ENCODE measurements at places on chromosomes 6 and 20. TPM values are rescaled to one million over a fixed set of nuclear protein-coding genes. Genes with fewer than 3 reads are reported as not detected.

DNA sequence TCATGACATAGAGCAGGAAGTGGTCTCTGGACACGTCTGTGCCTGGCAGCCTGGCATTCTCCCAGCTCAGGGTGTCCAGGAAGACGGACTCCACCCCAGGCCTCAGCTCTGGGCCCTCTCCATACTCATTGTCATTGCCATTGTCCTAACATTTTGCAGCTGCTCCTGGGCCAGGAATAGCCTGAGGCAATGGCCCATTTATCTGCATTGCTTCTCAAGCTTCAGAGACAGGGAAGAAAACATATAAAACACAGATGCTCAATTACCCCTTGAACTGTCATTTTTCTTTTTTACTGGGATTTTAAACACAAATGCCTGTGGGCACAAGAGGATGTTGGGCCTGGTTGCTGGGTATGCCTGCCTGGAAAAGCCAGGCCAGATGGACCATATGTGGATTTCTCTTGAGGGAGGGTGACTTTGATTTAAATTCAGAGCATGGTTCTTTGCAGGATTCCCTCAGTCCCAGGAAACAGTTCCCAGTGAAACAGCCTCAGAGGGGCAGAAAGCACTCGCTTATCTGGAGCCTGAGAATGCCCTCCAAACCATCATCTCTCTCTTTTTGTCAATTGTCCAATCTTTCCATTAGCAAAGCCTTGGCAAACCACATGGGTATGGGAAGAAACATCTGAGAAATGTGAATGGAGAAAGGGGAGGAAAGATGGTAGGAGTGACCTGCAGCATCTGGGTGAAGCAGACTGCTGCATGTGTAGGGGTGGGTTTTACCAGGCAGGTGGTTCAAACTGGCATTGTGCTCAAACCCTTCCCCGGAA, 17.9 kb downstream of the LAMP5 start:
- no peak for DNase-seq

- DNase-seq = no peak
These were observed 5.6 kb upstream of the STX16 start for GRCh38 chr20:58645412-58645968.

DNA sequence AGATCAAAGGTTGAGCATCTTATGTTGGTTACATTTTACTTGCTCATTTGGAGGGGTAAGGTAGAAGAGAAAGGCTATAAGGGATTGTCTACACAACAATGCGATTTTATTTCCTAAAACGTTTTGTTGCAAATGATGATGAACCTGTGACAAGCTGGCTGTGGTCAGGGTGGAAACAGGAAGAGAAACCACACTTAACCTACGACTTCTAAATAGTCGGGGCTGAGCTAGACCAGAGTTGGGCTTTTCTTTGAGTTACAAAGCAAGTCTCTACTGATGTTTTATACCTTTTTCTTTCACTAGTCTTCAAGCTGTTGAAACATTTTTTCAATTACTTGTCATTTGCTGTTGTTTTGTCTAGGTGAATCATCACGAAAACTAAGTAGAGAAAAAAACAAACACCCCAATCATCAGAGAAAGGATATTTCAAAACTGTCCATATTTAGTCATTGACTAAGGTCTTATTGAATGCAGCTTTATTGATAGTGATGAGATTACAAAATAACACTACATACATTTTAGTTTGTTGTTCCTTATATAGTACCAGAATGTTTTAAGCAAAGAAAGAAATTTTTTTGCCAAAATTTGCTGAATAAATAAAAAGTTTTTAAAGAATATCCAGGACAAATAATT, 18.0 kb downstream of the KLHL31 start:
- DNase-seq = no peak

DNA sequence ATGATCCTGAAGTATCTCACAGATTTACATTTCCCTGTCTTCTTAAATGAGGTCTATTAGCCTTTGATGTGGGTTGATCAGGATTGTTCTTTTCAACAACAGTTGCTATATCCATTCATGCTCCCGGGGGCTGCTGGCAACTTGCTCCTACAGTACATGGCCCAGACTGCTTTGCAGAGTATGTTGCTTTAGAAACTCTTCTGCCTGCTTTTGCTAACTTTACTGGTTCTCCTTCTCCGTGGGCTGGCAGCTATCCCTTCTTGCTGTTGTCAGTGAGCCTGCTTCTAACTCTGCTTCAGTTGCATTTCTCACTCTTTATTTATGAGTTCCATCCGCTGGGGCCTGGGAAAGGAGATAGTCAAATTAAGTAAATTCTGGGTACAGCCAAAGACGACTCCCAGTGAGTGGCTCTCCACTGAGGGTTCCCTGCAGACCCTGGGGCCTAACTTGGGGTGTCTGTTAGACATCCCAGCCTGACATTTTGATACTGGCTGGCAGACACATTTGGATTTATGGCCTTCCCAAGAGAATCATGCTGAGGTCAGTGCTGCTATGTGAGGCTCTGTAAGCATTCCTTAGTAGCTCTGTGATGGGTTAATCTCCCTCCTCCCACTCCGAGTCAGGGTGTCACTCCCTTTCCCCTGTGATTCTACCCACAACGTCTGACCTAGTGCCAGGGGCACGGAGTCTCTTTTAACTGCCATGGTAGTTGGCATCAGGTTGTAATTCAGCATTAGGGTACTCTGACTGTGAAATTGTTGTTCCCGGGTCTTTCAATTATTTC, 73.6 kb downstream of the SLX4IP start:
- DNase-seq = no peak

DNA sequence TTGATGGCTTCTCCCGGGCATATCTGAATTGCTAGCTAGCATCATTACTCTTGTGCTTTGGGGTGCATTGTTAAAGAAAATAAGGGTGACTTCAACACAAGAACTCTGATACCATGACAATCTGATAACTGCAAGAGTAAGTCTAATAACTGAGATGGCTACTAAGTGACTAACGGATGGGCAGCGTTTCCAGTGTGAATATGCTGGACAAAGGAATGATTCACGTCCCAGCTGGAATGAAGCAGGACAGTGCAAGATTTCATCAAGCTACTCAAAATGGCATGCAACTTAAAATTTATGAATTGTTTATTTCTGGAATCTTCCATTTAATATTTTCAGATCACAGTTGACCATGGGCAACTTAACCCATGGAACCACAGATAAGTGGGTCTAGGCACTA, 31.7 kb downstream of the MOXD1 start:
- no peak for DNase-seq

DNA sequence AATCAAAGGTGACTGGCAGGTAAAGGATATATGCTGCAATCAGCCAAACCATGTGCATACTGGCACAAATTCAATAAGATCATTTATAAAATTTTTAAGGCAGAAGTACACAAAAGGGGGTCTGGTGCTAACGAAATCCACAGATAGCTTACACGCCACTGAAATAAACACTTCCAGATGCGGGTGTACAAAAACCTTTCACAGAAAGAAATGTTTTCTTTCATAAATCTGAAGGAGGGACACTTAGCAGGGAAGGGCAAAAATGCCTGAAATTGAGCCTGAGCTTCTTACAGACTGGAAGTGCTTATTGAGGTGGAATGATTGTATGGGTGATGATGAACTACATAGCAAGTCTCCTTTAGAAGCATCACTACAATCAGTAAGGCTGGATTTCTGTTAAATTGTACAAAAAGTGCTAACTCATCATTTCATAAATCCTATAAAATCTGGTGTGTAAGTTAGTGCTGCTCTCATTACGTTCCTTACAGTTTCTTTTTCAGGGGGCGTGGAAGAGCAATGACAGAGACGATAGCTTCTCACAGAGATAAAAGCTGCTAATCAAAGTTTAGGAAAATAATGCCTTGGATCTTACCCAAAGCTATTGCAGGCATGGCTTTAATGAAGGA, 409.3 kb upstream of the RUNX2 start:
- DNase-seq = no peak

DNA sequence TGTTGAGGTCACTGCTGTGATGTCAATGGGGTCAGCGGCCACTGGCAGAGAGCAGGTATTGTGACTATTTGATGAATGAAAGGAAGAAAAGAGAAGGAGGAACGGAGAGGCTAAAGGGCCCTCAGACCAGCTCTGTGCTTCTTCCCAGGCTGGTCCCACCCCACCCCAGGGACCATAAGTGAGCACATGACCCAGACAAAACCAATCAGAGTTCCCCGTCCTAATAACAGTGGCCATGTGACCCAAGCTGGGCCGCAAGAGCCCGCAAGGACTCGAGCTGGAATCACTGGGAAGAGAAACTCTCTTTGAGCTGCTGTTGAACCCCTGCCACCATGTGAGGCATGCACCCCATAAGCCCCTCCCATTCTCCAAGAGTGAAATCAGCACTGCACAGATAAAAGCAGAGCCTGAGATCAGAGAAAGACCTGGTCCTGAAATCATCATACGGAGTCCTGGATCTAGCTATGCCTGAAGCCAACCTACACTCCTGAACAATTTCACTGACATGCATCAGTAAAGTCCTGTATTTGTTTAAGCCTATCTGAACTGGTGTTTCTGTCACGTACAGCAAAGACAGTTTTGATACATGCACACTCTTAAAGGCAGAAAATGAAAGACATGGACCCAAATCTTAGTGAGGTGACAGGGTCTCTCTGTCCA, 90.2 kb downstream of the PREX1 start:
- no peak for DNase-seq

DNA sequence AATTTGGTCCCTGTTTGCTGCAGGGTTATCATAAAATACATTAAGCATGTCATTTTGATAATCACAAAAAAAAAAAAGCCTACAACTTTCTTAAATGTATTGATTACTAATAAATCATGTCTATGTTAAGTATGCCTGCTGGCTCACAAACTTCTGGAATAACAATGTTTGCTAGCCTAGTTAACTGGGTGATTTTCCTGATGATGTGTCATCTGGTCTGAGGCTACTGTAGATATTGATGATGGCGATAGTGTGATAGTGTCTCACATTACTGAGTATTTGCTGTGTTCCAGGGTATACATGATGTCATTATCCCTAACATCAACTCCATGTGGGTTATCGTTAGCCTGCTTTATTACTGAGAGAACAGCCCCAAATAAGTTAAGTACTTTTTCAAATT, 86.2 kb upstream of the VSTM2L start:
- DNase-seq = no peak

- no peak for DNase-seq
These were observed 10.5 kb downstream of the SGK2 start for GRCh38 chr20:43569282-43569681.

DNA sequence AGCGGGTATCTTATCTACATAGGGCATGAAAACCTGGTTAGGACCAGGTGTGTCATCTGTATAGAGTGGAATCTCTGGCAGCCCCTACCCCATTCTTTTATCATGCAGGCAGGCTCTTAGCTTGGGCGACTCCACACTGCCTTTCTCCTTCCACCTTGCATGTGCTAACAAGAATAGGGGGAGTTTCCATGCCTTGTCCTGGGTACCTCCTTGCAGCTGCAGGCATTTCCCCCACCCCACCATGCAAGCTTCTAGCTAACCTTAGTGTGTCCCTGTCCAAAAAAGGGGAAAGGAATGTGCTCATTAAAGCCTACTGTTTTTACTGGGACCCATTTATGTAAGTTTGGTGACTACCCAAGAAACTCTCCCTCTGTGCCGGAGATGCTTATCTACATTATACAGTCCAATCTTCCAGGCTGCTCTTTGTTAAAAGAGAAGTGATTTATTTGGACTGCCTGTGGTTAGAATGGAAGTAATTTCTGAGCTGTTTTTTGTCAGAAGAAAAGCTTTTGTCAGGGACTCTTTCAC, 10.5 kb upstream of the CEP43 start:
- no peak for DNase-seq

DNA sequence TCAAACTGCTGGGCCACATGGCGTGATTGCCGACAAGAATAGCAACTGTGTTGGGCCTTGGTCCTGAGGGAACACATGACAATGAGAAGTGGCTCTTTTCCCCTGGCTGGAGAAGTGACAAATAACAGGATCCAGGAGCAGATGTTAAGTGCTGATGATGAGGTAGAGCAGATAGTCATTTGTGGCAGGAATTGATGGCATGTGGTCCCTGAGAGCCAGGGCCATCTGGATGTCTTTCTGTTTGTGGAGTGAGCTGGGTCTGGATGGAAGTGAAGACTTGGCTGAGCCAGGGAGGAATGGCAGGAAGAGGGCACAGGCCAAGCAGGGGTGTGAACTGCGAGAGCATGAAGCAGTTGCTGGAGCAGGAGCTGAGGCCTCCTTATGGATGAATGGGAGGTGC, 67.8 kb downstream of the SCAND1 start:
- peak; percentile 37 for DNase-seq

- DNase-seq = peak; percentile 4
These were observed 15.1 kb upstream of the HLA-A start for GRCh38 chr6:29927275-29927569.

DNA sequence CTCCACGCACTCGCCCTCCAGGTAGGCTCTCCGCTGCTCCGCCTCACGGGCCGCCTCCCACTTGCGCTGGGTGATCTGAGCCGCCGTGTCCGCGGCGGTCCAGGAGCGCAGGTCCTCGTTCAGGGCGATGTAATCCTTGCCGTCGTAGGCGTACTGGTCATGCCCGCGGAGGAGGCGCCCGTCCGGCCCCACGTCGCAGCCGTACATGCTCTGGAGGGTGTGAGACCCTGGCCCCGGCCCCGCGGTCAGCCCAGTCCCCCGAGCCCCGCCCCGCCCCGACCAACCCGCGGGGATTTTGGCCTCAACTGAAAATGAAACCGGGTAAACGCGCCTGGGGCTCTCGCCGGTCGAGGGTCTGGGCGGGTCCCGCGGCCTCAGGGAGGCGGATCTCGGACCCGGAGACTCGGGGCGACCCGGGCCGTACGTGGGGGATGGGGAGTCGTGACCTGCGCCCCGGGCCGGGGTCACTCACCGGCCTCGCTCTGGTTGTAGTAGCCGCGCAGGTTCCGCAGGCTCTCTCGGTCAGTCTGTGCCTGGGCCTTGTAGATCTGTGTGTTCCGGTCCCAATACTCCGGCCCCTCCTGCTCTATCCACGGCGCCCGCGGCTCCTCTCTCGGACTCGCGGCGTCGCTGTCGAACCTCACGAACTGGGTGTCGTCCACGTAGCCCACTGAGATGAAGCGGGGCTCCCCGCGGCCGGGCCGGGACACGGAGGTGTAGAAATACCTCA, 598 bp downstream of the HLA-B start:
- no peak for DNase-seq

GRCh38 chr6:54044059-54044458, 67.2 kb upstream of the MLIP start:
- no peak for DNase-seq

GRCh38 chr6:63649269-63649668, 13.7 kb downstream of the PHF3 start:
- no peak for DNase-seq

- no peak for DNase-seq
These were observed 20.1 kb upstream of the REPS1 start for GRCh38 chr6:139008117-139008516.

CAP2 gene
- total RNA-seq = 13.8 TPM

RHAG gene
- total RNA-seq = 0.64 TPM

SLC24A3 gene
- 15.7 TPM for total RNA-seq

LTB gene
- not detected for total RNA-seq

KCNQ2 gene
- total RNA-seq = 116 TPM

PTGIS gene
- total RNA-seq = 9.7 TPM

LEMD2 gene
- 37.0 TPM for total RNA-seq

TNF gene
- 0.18 TPM for total RNA-seq

PDYN gene
- 0.45 TPM for total RNA-seq

HCK gene
- 2.6 TPM for total RNA-seq

NXT1 gene
- 11.4 TPM for total RNA-seq

CST7 gene
- not detected for total RNA-seq

GNL1 gene
- 33.2 TPM for total RNA-seq

HECA gene
- 26.9 TPM for total RNA-seq

THBD gene
- total RNA-seq = 2.7 TPM

CPNE5 gene
- total RNA-seq = 6.9 TPM

All from cerebellum (tissue), 4 donors.